ENCODE measurements at places on chromosomes 2 and 18.

- DNase-seq: no peak
These were observed 2.5 kb upstream of the DHRS9 start for GRCh38 chr2:169066897-169067296.

- DNase-seq: no peak
These were observed 46.8 kb upstream of the ACMSD start for GRCh38 chr2:134791616-134792015.

GRCh38 chr2:74763962-74764428 lies 69.9 kb upstream of the HK2 start:
- no peak for DNase-seq

GRCh38 chr2:125424266-125424785 lies 1231.6 kb upstream of the GYPC start:
- no peak for DNase-seq

GRCh38 chr2:141399270-141399669 lies 731.5 kb downstream of the LRP1B start:
- no peak for DNase-seq

DNA sequence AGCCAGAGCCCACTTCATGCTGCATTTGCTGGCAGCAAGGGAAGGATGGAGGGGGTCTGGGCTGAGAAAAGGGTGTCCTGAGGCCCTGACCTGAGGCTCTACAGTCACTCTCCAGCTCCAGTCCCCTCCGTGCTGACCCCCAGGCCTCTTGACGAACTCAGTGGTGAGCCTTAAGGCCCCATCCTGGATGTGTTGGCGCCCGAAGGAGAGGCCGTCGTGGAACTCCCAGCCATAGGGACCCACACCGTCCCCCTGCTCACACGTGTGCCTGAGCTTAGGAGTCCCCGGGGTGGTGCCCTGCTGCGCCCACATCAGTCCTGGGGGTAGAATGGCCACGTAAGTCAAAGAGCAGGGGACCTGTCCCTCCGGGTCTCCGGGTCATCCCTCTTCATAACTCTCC lies 776 bp downstream of the MOGS start:
- no peak for DNase-seq

DNA sequence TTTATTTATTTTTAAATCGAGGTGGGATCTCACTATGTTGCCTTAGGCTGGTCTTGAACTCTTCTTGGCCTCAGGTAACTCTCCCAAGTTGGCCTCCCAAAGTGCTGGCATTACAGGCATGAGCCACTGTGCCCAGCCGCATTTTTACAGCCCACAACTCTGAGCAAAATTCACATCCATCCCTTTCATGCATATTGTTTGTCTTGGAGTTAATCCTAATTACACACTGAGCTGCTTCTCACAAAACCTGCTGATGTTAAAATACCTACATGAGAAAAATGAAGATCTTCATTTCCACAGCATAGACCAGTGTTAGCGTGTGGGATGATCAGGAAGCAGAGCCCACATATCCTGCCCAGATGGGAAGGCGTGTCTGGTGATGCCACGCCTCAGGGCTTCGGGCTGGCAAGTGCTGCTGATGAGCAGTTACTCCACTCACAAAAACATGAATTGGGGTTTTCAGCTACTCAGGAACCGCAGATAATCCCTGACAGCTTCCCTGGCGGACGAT lies 14.6 kb downstream of the ITGB1BP1 start:
- DNase-seq: no peak

- DNase-seq: no peak
These were observed 5.4 kb downstream of the COLEC11 start for GRCh38 chr2:3600256-3600855.

- no peak for DNase-seq
These were observed 81.2 kb downstream of the SH3YL1 start for GRCh38 chr2:182509-183122.

DNA sequence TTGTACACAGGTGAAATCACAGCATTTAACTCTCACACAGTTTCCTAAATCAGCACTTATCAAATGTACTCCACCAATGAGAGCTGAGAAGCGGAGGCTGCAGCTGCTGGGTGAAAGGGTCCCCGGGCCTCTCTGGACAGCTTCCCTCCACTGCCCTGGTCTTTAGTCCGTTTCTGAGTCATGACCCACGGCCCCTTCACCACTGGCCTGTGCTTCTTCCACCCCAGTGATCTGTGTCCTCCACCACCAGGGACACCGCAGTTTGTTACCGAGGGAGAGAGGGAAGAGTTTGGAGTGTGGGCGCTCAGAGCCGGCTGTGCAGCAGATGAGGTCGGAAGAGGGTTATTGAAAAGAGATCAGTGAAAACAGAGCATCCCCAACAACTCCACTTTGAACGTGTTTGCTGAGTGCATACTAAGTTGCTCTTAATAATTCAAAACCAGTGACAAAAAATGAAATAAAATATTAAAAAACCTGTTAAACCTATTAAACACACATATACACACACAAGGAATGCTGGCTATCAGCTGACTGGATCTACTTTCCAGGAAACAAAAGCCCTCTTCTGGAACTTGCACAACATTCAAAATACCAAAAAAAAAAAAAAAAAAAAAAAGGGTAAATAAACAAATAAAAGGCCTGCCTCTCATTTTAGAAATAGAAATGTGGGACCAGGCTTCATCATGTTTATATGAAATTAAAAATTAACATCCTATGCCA lies 54.1 kb downstream of the PXDN start:
- no peak for DNase-seq

DNA sequence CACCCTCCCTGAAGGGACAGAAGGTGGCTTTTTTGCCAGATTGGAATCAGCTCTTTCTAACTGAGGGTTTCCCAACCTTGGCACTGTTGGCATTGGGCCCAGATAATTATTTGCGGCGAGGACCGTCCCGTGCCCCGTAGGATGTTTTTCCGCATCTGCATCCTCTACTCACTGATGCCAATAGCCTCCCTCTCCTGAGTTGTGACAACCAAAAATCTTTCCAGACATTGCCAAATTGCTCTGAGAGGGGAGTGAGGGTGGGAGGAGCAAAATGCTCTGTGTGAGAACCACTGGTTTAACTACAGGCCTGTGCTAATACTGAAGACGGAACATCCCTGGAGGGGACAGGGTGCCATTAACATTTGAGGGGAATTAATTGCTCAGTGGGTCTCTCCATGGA lies 33.6 kb upstream of the GLI2 start:
- DNase-seq: no peak

DNA sequence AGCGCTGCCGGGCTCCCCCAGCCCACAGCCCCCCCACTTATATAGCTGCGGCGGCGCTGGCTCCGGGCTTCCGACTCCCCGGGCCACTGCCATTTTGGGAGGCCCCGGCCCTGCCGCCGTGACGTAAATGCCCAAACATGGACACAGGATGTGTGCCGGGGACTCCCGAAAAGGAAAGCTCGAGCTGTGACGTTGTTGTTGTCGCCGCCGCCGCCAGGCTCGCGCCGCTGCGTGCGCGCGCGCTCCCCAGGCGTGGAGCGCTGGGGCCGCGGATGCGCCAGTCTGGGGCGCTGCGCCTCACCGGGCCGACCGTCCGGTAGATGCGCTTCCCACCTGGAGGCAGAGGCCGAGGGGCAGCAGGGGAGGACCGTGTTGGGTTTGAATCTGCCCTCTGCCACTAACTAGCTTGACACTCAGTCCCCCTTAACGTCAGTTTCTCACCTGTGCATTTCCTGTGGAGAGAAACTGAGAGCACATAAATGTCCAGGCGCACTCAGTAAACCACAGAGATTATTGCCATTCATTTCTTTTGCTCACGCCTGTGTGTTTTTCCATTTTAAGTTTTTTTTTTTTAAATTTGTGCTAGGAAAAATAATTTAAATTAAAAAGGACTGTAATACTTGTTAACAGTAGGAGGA lies at the start of gene EGR4:
Gene EGR4, minus strand, starts transcription at position 15 of the 638 bp plus-strand sequence. CDS start 231 bp downstream, outside the sequence.
- peak; percentile 80 for DNase-seq

DNA sequence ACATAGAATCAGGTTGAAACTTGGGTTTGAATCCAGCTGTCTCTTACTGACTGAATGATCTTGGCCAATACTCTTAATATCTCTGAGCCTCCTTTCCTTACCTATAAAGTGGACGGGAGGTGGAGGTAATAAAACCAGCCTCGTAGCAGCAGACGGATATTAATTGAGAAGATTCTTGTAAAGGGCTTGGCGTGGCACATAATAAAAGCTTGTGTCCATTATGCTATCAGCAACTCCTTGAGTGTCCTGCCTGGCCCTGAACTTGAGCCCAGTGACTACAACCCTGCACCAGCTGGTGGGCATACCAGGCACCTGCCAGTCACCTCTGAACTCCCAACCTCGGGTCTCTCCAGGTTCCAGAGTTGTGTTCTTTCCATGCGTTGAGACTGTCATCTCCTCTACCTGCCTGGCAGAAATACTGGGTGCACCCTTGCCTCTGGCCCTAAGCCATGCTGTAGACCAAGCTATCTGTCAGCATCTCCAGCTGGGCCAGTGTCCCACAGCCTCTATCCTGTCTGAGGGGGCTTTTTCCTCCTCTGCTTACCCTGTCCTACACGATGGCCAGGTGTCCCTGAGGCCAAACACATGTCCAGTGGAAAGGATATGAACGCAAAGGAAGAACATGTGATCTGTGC lies 9.7 kb downstream of the CAPN13 start:
- no peak for DNase-seq

GRCh38 chr2:48240912-48241311 lies 289.0 kb upstream of the STON1 start:
- DNase-seq: no peak

- DNase-seq: peak; percentile 85
These were observed at the start of gene TMEM185B for GRCh38 chr2:120223034-120223912. TMEM185B (minus strand) TSS chr2:120223400; CDS start chr2:120222976, 424 bp downstream.

DNA sequence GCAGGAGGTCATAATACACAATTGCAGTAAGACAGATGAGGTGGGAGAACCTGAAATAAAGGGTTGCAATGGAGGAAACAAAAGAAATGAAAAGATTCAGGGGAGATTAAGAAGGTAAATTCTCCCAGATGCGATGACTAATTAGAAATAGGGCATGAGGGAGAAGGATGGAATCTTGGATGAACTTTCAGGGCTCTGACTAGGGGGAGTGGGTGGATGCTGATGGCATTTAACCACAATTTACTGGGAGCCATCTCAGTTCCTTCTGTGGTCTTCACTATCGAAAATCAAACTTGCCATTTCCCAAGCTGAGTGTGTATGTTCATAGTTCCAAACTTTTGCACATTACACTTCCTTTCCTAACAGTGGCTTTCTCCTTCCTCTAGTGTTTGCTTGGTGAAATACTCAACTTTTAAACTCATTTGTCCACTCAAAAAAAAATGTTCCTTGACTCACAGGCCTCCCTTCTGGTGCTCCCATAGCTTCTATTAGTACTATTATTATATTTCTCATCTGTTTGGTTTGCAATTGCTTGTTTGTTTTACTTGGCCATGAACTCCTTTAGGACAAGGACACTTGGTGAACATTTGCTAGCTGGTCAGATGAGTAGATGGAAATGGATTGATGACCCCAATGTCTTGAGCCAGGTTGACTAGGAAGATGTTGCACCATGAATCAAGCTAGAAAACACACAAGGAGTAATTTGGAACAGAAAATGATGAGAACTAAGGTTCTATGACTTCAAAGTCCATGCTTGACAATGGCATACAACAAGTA lies 178.5 kb downstream of the DIS3L2 start:
- no peak for DNase-seq

GRCh38 chr2:29762239-29762638 lies 159.1 kb downstream of the ALK start:
- no peak for DNase-seq

DNA sequence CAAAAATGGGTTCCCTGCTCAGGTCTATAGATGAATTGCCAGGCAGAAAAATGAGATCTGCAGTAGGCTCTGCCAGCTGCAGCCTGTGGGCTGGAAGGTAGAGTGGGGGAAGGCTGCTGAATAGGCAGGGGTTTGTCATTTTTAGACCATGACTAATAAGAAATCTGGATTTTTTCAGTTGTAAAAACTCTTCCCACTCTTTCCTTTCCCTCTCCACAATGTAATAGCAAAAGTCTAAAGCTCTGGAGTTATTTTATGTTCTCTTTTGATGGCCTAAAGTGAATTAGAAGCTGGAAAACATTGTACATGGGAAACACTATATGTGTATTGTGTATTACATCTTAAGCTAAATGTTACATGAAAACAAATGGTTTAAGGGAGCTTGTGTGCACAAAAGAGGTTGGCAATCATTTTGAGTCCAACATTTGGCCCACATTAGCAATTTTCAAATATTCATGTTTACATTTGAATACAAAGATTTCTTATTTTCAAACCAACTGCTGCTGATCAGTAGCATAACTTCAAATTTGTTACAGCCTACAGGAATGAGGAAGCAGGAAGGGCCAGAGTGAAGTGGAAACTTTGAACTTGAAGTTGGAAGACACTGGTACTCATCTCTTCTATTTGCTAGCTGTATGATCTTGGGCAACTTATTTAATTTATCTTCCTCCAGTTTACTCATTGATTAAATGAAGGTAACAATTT lies 407.1 kb downstream of the SLC4A3 start:
- DNase-seq: no peak

DNA sequence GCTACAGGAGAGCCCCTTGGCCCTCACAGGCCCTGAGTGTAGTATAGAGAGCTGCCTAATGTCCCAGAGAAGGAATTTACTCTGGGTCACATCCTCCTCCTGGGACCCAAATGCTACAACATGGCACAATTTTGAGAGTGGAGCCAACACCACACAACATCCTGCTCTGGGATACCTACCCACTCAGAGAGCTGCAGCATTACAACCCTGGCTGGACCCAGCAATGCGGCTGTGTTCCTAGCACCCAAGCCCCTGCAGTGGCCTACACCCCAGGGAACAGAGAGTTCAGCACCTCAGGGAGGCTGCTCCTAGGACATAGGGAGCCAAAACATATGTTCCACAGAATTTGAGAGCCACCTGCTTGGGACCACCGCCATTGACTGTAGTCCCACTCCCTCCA lies 19.3 kb upstream of the FABP1 start:
- DNase-seq: no peak

DNA sequence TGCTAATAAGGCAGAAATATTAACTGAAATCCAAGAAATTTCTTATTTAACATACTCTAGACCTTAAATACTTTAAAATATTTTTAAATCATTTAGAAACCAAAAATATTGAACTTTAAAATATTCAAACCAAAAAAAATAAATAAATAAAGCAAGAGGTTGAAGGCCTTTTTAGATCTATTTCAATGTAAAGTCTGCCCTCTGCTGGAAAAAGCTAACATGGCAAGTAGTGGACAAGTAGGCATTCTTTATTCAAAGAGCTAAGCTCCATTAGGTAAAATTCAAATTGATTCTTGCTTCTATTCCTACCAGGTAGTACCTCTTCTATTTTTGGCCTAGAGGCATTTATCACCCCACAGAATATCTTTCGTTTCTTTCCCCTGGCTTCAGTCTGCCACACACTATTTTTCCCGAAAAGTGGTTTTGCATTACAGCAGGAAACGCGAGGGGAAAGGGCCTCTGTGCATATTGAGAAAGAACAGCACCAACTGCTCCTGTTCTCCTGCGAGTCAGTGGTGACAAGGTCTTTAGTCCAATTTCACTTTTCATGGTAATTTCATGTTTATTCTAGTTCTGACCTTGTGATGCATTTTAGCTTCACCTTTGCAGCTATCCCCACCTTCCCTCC lies 20.4 kb downstream of the IFIH1 start:
- DNase-seq: no peak

DNA sequence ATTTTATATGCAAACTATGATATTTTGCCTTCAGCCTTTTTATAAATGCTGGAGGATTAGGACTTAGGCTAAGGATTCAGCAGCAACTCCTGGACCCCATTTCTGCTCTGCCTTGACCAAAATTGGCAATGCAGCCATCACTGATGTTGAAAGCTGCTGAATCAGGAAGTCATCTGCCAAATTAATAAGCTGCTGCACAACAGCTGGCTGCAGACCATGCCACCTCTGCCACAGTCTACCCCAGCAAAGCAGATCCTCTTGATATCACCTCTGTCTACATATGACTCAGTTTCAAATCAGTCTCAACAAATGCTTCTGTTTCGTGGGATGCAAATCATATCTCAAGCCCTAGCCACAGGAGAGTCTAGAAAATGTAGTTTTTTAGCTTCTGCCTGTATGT lies 7.1 kb upstream of the SOS1 start:
- DNase-seq: no peak
